ENCODE measurements at places on chromosomes 4 and X. TPM values are rescaled to one million over a fixed set of nuclear protein-coding genes. Genes with fewer than 3 reads are reported as not detected.

GRCh38 chr4:150961566-150961965, 53.5 kb downstream of the LRBA start:
- no peak for DNase-seq

GRCh38 chr4:116688536-116688935, 396.8 kb downstream of the TRAM1L1 start:
- no peak for DNase-seq

- DNase-seq, result no peak
Measured at GRCh38 chr4:185580699-185581098, 45.4 kb upstream of the PDLIM3 start.

The CRMP1 gene
- total RNA-seq, result 1.4 TPM

GRCh38 chr4:154602404-154603020, 9.9 kb downstream of the FGG start:
- DNase-seq, result no peak
